CD4-positive, alpha-beta memory T cell (primary cell): ENCODE measurements at places on chromosomes 11 and 22.

GRCh38 chr11:65389294-65389980 is 3.0 kb downstream of the FRMD8 start:
- DNase-seq: no peak

DNA sequence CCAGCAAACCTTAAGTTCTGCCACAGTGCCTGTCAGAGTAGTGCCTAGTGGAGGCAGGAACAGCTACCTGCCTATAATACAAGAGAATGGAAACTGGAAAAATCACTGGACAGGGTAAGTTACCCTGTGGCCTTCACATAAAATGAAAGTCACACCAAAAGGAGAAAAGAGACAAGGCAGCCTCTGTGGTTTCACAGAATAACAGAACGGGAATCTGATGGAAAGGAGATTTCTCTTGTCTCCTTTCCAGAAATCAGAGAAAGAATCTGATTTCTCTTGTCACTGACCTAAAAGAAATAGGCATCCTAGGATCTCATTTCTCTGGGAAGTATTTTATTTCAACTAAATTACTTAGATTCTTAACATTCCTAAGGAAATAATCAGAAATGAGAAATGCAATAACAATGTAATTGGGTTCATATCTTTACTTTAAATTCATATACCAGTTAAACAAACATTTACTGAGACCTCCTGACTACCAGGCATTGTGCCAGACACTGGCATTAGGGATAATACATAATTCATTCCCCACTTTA is 41.6 kb downstream of the PRCP start:
- DNase-seq: no peak

GRCh38 chr22:36153501-36154422 is 6.8 kb downstream of the APOL3 start:
- no peak for DNase-seq

DNA sequence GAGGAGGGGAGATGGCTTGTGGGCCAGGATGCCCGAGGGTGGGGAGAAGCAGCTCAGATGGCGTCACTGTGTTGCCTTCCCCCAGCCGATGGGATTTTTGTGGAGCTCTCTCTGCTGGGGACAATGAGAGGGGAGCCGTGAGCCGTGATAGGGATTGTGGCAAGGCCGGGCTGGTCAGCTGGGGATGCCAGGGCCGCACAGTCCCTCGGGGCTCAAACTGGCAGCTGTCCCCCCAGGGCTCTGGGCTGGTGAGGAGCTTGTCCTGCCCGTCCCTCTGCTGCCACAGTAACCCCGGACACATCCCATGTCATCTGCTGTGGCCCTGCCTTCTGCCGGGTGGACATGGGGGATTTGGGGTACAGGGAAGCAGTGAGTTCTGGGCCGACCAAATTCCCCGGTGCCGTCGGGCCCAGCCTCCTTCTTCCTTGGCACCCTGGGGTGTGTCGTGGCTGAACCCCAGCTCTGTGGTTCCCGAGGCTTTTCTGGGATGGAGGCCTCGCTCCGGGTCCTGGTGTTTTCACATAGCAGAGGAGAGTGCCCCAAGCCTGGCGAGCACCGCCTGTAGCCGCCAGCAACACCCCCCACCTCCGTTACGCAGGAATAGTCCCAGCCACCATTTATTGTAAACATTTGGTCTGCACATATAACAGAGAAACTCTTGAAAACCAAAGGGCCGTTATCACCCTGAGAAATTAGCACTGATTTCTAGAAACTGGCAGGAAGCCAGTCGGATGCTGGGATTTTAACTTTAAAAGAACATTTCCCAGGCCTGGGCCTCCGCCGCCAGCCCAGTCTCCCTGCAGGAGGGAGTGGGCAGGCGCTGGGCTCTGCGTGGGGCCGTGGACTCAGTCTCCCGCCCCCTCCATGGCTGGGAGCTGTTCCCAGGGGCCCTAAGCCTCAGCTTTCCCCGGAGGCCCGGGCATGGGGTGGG is 9.9 kb downstream of the BRSK2 start:
- DNase-seq: no peak

- no peak for DNase-seq
These were observed 11.9 kb downstream of the CTR9 start for GRCh38 chr11:10762913-10763421.

DNA sequence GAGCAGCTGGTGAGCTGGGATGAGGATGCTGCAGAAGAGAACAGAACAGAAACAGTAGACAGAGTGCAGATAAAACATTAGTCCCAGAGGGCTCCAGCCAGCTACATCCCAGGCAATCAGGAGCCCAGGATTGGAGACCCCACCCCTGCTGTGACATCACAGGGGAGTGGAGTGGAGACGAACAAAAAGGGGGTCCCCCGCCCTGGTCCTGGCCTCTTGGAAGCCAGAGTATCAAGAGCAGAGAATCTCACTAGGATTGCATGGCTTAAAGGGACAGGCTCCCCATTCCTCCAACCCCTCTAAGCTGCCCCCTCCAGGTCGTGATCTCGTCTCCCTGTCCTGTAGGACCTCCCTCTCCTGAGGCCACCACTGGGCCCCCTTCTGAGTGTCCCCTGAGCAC is at the start of gene P2RX3:
Gene P2RX3, plus strand, starts transcription at position 211 of the 400 bp plus-strand sequence. CDS start 199 bp downstream, outside the sequence.
- DNase-seq: no peak

GRCh38 chr11:94734563-94735275 is 33.4 kb upstream of the AMOTL1 start:
- DNase-seq: no peak

DNA sequence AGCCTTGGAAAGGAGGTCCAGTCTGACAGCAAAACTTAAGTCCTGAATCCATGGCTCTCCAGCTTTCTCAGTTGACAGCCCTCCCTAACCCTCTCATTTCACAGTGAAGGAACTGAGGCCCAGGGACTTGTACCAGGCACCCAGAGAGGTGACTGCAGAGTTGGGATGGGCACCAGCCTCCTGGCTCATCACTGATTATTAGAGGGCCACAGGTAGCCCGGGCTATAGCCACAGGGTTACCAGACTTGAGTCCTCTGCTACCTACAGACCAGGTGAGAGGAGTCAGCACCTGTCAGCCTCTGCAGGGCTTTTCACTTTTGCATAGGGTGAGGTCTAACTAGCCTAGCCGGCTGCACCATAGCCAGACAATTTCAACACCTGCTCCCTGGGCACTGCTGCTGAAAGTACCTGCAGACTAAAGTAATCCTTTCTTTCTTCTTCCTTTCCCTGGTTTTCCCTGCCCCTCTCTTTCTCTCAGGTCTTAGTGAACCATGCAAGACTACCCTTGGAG is 37.6 kb downstream of the SYT13 start:
- DNase-seq: no peak

DNA sequence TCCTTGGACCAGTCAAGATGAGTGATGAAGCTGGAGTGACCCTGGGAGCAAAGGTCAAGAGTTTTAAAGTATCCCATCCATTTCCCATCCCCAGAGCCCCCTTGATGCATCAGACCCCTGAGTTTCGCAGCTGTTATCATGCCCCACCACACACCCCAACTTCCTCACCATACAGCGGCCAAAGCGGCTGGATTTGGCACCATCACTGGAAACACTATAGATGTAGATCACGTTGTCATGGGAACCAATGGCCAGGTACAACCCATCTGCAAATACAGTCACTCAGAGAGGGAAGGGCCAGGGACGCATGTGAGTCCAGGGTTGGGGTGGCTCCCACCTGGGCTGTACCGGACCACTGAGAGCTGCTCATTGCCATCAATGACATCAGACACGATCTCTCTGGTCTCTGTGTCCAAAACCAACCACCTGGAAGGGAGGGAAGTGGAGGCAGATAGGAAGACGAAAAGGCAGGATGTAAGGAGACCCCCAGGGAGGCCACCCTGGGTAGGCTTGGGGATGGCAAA is 2.2 kb upstream of the MTA2 start:
- DNase-seq: no peak

DNA sequence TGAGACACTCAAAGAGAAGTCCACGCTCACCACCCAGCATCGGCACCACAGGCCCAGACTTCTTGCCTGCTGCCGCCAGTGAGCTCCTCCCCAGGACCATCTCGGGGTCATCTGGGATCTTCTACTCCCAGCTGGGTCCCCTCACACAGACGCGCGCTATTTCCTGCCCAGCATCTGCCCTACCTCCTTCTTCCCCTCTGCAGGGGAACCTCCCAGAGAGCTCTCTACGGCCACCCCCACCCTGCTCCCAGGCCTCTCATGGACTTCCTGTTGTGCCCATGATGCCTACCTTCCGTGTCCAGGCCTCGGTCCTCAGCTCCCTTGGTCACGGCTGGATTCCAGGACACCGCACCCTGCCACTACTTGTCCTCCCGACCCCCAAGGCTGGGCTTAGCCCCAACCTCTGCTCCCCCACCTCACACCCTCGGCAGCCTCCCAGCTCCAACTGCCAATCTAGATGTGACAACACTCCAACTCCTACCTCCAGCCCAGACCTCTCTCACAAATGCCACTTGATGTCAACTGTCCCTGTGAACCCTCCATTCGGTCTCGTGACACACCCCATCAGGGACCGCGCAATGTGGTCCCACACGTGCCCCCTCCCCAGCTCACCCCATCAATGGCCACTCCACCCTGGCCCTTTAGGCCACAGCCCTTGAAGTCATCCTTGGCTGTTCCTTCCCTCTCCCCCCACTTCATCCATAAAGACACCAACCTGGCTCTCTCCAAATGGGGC is 45.3 kb downstream of the SGSM3 start:
- no peak for DNase-seq

DNA sequence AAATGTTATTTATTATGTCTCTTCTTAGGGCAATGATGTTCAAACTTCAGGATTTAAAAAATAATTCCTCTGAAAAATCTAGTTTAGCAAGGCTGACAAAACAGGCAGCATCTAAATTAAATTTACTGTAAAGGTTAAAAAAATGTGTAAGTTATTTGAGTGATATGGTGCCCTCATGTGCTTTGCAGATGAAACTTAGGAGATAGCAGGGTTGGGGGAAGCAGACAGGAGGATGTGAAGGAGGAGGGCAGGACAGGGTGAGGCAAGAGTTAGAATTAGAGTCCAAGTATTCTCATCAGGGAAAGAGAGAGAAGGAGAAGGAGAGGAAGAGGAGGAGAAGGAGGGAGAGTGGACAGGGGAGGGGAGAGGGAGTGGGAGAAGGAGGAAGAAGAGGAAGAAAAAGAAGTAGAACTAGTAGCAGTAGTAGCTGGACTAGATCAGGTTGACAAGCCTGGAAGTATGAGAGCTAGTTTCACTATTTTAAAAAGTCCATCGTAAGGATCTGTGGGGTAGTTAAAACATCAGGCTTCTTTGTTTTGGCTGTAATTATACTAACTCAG is 141.2 kb upstream of the SESN3 start:
- DNase-seq: no peak

- no peak for DNase-seq
These were observed 5.9 kb upstream of the CSF2RB start for GRCh38 chr22:36907253-36908195.

DNA sequence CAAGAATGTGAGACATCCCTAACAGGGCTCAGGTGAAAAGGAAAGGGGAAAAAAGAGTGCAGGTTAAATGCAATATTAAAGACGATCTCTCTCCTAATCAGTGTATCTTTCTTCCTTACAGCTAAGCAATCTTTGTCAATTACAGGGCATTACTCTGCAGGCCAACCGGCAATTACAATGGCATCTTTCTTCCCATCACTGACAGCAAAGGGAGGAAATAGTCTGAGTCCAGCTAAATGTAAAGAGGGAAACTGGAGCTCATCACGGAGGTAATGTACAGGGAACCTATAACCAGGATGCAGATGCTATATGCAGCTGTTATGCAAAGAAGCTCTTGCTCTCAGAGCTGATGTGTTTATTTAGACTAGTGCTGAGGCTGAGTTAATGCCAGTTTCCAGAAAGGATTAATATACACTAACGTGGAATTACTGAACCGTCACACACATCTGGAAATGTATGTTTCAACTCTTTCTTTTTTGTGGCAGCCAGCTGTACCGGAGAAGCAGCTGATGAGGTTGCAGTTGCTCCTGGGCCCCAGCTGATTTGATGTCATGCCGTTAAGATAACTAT is 121.6 kb downstream of the KIRREL3 start:
- DNase-seq: no peak

GRCh38 chr11:134541355-134541754 is 129.3 kb upstream of the B3GAT1 start:
- DNase-seq: no peak

GRCh38 chr11:128575174-128575960 is 12.0 kb downstream of the ETS1 start:
- DNase-seq: no peak
